ENCODE measurements at places on chromosomes 4 and X.

- no peak for DNase-seq
Observed at GRCh38 chrX:23953908-23954269, 46.1 kb downstream of the CXorf58 start.

GRCh38 chr4:67746797-67747495, 7.2 kb downstream of the GNRHR start:
- DNase-seq = no peak

GRCh38 chr4:120694973-120695372, 227.6 kb downstream of the PRDM5 start:
- DNase-seq = no peak

GRCh38 chr4:89117115-89117514, 5.8 kb downstream of the TIGD2 start:
- no peak for DNase-seq

DNA sequence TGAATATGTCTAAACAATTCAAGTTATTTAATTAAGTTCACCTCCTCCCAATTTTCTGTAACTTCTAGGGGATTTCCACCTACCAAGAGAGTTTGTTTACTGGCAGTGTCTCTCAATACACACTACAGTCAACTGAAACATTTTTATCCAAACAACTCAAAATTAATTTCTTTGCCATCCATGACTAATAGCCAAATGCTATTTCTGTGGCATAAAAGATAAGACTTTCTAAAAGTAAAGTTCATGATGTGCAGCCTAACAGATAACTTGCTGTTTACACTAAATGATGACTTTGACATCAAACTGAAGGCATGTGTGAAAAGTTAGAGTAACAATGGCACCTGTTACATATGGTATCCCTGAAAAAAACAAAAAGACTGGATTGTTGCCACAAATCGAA, 7.3 kb downstream of the TAB3 start:
- DNase-seq = no peak

- no peak for DNase-seq
Observed at GRCh38 chr4:111842336-111842735, 302.9 kb upstream of the FAM241A start.

GRCh38 chrX:119237562-119237942, 1.5 kb downstream of the PGRMC1 start:
- no peak for DNase-seq

- peak; percentile 67 for DNase-seq
Observed at GRCh38 chrX:2500803-2501558, at the start of the genes DHRSX and ZBED1. Gene DHRSX (minus strand): TSS chrX:2500976. CDS start chrX:2500925, 51 bp downstream. Gene ZBED1 (minus strand): TSS chrX:2500976. CDS start chrX:2490719, 10,257 bp downstream.

DNA sequence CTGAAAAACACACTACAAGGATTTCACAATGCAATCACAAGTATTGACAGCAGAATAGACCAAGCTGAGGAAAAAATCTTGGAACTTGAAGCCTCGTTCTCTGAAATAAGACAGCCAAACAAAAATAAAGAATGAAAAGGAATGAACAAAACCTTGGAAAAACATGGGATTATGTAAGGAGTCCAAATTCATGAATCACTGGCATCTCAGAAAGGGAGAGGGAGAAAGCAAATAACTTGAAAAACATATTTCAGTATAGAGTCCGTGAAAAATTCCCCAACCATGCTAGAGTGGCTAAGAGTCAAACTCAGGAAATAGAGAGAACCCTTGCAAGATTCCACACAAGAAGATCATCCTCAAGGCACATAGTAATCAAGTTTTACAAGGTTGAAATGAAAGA, 178.5 kb upstream of the CTSO start:
- no peak for DNase-seq

GRCh38 chrX:65667157-65667502, 324 bp upstream of the MSN start:
- no peak for DNase-seq

DNA sequence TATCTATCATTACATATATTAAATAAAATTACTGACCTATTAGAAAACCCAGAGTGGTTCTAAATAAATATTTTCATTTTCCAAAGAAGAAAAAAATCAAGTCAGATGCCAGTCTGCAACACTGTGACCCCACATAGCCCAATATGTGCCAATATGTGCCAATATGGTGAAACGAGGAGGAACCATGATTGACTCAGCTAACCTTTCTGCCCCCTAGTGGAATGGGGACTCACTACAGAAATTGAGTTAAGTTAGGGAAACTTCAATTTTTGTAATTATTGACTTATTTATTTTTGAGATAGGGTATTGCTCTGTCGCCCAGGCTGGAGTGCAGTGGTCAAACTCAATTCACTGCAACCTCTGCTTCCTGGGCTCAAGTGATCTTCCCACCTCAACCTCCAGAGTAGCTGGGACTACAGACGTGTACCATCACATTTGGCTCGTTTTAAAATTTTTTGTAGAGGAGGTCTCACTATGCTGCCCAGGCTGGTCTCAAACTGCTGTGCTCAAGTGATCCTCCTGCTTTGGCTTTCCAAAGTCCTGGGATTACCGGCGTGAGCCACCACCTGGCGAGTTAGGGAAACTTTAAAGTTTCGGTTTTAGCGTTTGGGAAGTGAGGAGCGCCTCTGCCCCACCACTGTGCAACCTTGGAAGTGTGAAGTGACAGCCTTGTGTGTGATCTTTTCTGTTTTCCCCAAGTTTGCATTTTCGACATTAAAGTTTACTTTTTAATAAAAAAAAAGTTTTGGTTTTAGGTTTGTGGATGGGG, 116.8 kb upstream of the SHISA3 start:
- DNase-seq = no peak

GRCh38 chr4:113065629-113066028, 16.2 kb downstream of the ANK2 start:
- DNase-seq = no peak

- DNase-seq = no peak
Observed at GRCh38 chr4:40722576-40723161, 27.1 kb upstream of the NSUN7 start.

GRCh38 chr4:120078216-120078615, 11.6 kb upstream of the MAD2L1 start:
- no peak for DNase-seq

DNA sequence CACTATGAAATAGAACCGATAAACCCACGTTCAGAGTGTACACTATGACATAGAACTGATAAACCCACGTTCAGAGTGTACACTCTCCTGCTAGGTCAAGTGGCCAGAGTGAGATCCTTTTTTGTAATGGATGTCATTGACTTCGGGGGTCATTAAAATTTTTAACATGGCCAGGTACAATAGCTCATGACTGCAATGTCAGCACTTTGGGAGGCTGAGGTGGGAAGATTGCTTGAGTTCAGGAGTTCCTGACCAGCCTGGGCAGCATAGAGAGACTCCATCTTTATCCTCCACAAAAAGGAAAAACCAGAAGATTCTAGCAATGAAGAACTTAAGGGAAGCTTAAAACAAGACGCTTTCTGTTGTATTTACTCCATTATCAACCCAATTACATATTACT, 439.7 kb upstream of the FRG1 start:
- no peak for DNase-seq

- DNase-seq = no peak
Observed at GRCh38 chr4:89243733-89244252, 63.8 kb downstream of the GPRIN3 start.

- no peak for DNase-seq
Observed at GRCh38 chr4:159386620-159387019, 283.7 kb downstream of the RAPGEF2 start.

DNA sequence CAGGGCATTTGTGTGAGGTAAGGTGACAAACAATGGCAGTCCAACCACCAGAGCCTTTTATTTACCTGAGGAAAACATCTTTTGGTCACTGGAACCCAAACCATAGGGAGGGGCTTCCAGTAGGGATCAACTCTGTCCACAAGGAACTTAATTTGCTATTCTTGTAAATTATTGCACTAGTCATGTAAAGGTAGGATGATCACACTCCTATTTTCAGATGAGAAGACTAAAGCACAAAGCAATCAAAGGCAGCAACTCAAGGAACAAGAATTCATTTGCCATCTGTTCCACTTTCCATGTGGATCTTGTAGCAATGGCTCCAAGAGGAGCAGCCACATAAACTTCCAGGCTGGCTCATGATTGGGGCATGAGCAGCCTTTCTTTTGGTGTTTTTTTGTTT, 35.3 kb downstream of the CD99L2 start:
- DNase-seq = no peak

DNA sequence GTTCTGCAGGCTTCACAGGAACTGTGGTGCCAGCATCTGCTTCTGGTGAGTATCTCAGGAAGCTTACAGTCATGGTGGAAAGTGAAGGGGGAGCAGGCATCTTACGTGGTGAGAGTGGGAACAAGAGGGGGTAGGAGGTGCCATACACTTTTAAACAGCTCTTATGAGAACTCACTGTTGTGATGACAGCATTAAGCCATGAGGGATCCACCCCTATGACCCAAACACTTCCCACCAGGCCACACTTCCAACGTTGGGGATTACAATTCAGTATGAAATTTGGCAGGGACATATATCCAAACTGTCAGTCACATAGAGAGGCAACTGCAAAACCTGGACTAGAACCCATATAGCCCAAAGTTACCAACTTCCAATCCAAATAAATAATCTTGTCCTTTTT, 43.1 kb upstream of the ZCCHC12 start:
- no peak for DNase-seq

DNA sequence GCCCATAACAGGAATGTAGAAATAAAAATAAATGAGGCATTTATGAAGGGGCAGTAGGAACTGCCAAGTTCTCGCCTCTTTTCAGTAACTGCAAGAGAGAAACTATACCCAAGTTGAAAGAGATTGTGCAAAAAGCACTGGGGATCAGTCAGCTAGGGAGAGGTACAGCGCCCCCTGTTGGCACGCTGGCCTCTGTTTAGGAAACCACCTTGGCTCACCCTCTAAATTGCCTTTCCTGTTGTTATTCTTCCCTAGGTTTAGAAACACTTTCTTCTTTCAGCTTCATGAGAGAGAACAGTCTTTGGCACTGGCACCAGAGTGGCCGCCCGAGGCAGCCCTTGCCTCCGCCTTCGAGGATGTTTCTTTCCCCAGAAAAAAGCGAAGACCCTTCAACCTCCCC, 348.5 kb downstream of the MID1IP1 start:
- peak; percentile 79 for DNase-seq

Measured in heart right ventricle (tissue), 16 donors.